ENCODE measurements at places on chromosomes 5 and 9.

DNA sequence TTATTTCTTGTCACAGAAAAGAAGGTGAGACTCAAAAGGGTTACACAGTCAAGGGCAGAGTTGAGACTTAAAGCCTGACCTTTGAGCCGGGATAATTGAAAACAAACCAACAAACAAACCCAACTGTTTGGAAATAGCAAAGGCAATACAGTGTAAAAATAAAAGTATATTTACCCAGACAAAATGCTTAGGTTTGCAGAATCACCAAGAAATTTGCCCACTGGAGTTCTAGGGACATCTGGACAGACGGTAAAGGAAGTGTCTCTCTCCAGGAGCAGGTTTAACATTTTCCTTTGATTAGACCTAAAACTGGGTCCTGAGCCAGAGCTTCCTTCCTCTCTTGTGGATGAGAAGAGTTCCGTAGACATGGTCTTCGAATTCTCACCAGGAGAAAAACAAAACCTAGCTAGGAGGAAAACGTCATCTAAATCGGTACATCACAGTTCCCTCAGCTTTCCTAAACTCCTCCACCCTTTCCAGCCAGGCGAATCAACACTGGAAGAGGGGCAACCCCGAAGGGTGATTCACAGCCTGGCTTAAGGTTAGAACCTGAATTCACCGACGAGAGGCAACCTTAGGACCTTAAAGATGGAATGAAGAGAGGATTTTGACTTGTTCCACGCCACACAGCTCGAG lies 673 bp downstream of the CDC25C start:
- peak; percentile 59 for DNase-seq

DNA sequence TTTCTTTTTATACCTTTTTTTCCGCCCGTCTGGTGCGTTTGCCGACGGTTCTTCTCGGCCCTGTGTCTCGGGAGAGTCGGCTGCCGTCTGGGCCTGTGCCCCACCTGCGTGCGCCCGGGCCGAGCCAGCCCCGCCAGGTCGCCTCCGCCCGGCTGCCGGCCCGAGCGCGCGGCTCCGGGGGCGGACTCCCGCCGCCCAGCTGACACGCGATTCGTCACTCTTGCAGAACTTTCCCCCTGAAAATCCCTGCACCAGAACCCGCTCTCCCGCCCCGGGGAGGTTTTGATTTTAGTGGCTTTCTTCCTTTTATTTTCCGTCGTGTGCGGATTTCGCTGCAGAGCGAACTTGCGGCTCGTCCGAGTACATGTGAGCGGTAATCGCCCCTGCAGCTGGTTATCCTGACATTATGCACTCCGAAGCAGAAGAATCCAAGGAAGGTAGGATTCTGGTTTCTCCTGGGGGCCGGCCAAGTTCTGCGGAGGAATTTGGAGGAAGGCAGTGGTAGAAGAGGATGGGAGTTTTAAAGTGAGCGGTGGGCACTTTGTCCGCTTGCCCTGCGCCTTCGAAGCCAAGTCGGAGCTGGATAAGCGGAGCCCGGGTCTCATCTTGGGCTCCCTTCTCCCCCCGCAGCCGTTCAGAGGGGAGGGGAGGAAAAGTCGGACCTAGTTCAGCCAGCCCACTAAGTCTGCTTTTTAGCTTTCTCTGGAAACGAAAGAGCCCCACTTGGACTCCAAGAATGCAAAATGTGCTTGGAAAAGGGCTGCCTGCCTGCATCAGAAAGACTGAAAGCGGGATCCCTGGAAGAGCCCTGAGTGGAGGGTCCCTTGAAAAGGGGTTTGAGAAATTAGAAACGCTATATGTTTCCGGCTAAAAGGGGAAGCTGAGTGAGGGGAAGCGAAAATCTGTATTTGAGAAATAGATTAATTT lies at the start of gene TNFAIP8:
TSS of gene TNFAIP8 (plus strand) at position 335 of the 927 bp plus-strand sequence. CDS start at position 407, 72 bp downstream.
- DNase-seq, result peak; percentile 54

DNA sequence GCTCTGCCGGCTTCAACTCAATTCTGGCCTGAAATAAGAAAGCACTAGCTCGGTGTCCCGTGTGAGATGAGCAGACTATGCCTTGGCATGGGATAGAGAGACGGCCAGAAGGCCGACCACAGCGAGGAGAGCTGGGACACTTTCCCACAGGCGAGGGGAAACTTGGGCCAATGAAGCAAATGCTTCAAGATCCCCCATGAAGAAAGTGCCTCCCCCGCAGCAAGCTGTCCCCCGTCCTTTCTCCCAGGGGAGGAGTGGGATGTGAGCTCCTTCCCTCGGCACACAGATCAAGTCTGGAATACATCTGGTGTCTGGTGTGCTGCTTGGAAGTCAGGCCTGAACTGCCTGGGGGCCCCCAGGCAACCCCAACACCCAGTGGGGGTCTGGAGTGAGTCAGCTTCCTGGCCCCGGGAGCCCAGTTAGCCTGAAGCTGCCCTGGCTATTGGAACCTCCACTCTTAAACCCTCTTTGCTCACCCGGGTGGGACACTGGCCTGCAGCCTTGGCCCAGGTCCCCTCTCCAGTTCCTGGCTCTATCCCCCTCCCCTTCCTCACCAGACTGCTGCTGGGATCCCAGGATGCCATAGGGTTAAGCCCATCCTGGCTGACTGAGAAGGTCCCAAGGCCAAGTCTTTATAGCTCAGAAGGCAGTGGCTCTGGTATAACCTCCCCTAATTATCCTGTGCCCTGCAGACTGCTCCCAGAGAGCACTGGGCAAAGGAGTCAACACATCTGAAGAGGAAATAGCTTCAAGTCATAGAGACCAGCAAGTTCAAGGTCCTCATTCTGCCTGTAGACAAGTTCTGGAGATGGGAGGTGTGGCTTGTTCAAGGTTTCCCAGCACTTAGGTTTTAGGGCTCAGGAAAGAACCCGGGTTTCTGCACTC lies 205.3 kb downstream of the TTLL11 start:
- no peak for DNase-seq

DNA sequence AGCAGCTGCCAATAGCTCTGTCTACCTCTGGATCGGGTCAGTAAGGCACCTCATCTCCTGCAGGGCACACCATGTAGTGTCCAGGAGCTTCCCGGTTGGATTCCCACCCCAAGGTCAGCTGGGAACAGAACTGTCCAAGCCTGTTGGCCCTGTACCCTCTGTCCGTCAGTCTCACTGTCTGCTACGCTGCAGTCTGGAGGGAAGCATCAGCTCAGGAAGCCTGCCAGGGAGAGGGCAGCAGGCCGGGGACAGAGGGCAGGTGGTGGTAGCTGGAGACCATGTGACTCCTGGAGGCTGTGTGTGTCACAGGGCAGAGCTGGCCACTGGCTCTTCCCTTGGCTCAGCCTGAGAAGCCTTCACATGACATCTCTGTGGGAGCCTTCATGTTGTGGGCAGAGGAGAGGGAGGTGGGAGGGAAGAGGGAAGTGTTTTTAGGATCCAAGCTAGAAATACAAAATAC lies 134.5 kb downstream of the SEC61B start:
- DNase-seq, result no peak

DNA sequence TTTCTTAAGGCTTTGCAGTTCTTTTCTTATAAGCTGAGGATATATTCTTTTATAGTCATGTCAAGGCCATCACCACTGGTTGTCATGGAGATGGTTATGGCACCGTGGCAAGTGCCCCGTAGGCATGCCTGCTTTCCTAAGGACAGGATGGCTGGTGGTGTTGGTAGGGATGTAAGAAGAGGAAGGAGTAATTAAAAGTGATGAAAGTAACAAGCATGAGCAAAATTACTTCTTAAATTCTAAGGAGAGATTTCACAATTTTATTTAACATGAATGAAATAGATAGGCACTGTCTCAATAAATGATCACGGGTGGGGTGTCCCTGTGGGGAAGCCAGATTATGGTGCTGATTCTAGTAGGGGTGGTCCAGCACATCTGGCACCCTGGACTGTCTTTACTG lies 290.2 kb upstream of the KLF4 start:
- DNase-seq, result peak; percentile 2

DNA sequence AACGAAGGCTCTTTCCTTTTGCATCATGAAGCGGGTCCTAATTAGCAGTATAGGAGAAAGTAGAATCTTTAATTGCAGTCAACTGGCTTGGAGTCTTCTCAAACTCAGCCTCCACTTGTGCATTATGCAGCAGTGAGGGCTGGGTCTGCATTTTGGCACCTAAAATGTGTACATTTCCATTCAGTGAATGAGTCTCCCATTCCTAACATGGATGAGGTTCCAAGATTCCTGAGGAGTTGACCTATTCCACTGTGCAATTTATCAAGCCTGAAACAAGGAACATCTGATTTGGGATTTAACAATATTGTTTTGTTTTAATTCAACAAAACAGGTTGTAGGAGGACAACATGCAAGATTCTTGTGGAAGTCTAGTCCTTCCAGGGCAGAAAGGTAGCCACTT lies 171.8 kb upstream of the S1PR3 start:
- no peak for DNase-seq

GRCh38 chr5:139486201-139486600 lies 3.6 kb upstream of the STING1 start:
- DNase-seq, result no peak

DNA sequence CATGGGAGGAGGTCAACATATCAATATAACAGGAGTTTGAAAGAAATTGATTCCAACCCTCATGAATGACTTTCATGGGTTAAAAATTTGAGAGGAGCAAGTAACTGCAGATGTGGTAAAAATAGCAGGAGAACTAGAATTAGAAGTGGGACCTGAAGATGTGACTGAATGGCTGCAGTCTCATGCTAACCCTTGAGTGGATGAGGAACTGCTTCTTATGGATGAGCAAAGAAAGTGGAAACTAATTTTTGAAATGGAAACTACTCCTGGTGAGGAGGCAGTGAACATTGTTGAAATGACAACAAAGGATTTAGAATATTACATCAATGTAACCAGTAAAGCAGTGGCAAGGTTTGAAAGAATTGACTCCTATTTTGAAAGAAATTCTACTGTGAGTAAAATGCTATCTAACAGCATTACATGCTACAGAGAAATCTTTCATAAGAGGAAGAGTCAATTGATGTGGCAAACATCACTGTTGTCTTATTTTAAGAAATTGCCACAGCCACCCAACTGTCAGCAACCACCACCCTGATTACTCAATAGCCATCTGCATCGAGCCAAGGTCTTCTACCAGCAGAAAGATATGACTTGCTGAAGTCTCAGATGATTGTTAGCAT lies 1683.2 kb downstream of the MAT2B start:
- no peak for DNase-seq

- DNase-seq, result no peak
Measured at GRCh38 chr9:92349771-92350739, 24.3 kb downstream of the CENPP start.

DNA sequence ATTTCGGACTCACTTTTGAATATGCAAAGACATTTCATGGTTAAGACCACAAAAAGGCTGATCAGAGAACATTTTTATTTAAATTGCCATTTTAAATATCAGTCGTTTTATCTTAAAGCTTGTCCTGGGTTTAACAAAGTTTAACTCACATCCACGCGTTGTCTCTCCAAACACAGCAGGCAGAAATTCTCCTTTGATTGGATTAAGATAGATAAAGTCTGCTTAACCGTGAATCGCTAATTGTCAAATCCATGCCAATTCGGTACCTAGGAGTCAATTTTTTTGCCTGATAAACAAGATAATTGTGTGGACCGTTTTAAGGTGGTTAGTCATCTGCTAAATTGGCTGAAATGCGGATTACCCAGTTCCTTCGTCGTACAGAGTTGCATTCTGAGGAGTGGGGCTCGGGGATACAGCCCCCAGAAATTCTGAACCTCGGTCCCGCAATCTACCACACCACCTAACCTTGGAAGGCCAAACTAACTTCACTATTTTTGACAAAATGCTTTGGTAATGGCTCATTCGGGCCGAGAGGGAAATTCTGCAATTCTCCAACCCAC lies 665 bp upstream of the BTF3 start:
- DNase-seq, result peak; percentile 54

DNA sequence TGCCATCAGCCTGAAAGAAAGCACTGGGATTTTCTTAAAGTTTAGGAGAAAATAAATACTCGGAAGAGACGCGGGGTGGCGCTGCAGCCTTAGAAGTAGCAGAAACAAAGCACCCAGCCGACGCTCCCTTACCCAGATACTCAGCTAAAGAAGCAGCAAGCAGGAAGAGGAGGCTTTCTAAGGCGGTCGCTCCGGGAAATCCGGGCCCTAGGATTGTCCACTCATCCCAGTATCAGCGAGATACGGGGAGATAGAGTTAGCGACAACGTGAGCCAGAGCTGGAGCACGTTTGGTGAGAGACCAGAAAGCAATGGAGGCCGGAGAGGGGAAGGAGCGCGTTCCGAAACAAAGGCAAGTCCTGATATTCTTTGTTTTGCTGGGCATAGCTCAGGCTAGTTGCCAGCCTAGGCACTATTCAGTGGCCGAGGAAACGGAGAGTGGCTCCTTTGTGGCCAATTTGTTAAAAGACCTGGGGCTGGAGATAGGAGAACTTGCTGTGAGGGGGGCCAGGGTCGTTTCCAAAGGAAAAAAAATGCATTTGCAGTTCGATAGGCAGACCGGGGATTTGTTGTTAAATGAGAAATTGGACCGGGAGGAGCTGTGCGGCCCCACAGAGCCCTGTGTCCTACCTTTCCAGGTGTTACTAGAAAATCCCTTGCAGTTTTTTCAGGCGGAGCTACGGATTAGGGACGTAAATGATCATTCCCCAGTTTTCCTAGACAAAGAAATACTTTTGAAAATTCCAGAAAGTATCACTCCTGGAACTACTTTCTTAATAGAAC lies at the start of gene PCDHB2:
TSS of gene PCDHB2 (plus strand) at position 135 of the 782 bp plus-strand sequence. CDS start at position 311, 176 bp downstream.
- DNase-seq, result peak; percentile 94

GRCh38 chr5:59833448-59833847 lies 60.1 kb downstream of the PDE4D start:
- no peak for DNase-seq

DNA sequence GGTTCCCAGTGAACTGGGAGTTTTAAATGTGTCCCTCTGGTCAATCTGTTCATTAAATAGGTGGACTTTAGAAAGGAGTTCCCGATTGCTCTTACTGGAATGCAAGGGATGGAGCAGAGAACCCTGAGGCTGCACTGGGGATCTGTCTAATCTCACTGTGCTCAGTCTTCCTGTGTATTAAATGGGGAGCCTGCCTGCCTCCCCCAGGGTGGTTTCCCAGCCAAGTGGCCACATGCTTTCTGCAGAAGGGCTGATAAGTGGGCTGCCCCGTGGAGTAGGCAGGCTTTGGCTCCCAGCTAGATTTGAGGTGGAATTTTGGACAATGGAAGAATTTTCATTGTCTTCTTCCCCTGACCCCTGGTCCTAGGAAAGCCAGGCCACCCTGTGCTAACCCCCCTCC lies 14.0 kb upstream of the PHYHD1 start:
- no peak for DNase-seq

DNA sequence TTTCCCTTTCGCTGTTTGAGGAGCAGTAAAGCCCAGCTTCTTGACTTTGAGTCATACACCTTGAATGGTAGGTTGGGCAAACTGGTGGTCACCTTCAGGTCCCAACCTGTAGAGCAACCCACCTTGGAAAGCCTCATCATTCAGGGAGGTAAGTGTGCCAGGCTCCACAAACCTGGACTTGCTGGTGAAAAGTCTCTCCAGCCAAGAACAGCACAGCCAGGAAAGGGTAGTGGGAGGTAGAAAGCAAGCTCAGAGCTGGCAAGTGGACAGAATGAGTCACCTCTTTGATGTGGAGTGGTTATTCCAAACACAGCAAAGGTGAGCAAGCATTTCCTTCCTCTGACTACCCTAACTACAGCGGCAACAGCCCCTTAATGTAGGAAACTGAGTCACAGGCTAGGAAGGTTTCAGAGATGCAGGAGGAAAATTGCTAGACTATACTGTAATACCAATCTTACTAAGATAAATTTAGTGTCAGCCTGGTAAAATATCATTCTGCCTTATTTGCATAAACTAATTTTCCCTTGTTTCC lies 117.5 kb upstream of the MTAP start:
- DNase-seq, result peak; percentile 92

Data from DMS53 (cell line).